ENCODE measurements at places on chromosomes 7 and 10.

- DNase-seq, result peak; percentile 15
Observed at GRCh38 chr10:74827045-74827441, 643 bp downstream of the KAT6B start.

DNA sequence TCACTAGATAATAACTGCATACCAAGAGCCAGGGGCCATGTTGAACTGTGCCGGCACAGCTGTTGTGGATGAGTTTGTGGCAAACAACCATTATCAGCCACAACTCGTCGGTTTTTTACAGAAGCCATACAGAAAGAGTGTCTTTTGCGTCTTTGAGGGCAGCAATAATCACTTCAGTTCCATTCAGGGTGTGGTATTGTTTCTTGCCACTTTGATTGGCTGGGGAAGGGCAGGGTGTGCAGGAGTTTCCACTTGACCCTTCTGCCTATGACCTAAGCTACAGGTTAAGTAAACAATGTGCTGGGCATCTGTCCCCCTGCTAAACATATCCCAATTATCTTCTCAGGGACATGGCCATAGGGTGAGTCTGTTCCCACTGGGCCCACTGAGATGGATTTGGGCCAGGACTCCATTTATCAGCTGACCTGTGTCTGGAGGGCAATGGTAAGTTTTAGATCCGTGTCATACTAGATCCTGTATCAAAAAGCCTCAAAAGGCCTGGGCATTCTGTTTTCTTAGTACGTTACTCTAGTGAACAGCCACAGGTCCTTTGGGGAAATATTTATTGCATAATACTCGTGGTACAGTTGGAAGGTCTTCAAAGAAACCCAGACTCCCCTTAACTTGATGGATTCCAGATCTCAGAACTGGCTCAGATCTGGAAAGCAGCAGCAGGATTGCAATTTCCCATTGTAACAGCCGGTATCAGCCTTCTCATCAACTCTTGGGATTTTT lies 15.9 kb downstream of the ZNF3 start:
- DNase-seq, result peak; percentile 71

- DNase-seq, result no peak
Observed at GRCh38 chr7:36838616-36839225, 114.4 kb upstream of the AOAH start.

DNA sequence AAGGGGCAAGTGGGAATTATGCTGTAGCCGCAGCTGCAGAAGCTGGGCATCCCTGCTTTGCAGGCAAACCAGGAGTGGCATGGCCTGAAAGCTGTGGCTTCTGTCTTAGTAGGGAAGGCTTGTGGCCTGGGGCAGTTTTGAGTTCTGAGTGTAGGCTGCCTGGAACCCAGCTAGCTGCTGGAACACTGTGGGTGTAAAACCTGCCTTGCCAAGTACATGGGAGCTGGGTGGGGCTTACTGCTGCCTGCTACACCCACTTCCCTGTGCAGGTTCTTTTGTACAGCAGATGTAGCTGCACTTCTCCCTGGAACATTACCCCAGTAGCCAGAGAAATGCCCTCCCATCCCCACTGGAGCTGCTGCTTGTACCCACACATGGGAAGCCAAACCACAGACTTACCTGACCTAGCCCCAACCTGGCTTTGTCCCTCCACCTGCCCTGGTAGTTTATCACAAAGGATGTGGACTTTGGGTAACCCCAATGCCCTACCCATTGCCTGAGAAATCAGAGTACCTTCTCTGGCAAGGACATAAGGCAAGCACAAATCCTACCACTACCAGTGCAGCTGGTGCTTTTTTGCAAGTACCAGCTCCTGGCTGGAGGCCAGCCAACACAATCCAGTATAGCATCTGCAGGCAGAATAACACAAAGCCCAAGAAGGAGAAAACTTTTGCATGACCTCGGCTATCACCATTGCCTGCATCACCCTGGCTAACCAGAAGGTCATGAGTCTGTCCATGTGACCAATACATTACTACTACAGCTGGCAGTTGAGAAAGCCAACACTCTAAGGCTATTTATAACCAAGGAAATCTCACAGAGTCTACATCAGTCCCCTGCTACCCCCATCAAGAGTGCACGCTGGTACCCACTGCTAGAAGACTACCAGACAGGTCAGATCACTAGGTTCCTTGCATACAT lies 26.5 kb upstream of the PPP1R3A start:
- no peak for DNase-seq

- DNase-seq, result peak; percentile 69
Observed at GRCh38 chr7:120554960-120555571, 282.1 kb downstream of the KCND2 start.

GRCh38 chr7:22074897-22075296 lies 129.2 kb upstream of the CDCA7L start:
- DNase-seq, result no peak

GRCh38 chr10:19815731-19816410 lies 361 bp upstream of the PLXDC2 start:
- DNase-seq, result peak; percentile 89

DNA sequence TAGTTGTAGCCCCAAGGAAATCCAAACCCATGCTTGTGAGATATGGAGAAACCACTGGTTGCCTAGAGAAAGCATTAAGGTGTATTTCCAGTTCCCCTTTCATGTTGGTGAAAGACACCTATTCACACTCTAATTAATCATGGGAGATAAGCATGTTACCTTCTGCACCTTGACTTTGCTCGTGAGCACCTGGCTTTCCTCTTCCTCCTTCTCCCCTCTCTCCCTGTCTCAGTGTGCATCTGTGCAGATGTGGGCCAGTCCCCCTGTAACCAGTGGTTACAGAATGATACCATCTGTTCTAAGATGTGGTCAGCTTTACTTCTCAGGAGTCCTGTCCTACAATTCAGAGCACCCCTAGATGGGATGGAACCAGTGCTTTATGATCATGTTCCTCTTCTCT lies 160.6 kb downstream of the LCOR start:
- DNase-seq, result no peak

- no peak for DNase-seq
Observed at GRCh38 chr10:47325303-47326291, 3.3 kb downstream of the GDF2 start.

DNA sequence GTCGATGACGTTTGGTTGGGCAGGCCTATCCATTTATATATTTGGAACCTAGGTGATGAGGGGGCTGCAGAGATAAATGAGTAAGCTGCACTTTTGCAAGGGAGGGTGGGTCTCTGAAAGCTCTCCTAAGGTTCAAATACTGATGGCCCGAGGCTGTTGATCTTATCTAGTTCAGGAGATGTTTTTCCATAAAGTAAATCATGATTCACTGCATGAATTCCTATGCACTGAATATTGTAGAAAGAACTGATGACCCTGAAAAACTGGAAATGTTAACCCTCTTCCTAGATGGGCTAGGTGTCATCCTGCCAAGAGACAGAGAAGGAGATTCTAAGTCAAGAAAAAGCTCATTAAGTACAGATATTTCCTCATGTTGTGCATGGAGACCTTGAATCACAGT lies 459.9 kb downstream of the PLXNA4 start:
- no peak for DNase-seq

DNA sequence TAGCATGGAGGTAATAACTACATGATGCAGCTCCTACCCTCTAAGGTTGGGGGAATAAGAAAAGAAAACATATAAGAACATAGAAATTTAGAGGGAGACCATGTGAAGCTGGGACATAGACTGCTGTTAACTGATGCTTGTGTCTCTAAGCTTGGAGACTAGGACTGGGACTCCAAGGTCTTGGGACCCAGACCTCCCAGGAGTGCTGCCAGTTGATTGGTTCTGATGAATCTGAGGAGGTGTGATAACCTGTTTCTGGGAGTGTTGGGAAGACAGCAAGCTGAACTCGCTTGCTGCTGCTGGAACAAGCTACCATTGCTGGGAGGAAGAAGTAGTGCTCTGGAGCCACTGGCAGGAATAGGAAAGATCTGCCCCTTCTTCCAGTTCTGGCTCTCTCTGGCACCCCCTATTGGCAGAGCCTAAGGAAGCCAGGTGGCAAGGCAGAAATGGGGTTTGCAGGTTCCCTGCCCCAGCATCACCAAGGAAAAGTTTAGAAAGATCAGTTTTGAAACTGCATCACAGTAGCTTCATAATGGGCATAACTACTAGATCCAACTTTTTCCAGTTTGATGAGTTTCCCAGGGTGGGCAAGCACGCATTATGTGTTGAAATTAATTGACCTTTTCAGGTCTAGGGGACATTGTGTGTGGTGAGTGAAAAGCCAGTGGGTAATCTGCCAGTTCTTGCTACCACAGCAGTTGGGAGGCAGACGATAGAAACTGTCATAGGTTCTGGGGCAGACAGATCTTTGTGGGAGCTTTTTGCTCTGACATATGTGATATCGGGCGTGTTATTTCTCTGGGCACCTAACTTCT lies 140.7 kb downstream of the SND1 start:
- DNase-seq, result no peak

DNA sequence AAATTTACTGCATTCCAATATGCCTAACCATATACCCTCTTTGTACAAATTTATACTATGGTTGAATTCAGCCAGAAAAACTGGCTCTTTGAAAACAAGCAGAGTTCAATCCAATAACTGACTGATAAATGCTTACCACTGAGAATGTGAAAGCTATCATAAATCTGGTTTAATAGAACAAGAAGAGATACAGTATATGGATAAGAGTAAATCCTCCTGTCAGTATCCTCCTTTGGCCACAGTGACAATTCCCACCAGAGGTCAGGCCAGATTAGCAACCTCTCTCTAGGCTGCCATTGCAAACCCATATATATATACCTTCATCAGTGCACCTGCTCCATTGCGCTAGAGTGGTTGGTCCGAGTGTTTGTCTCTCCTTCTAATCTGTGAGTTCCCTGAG lies 647.2 kb downstream of the GRM8 start:
- no peak for DNase-seq

DNA sequence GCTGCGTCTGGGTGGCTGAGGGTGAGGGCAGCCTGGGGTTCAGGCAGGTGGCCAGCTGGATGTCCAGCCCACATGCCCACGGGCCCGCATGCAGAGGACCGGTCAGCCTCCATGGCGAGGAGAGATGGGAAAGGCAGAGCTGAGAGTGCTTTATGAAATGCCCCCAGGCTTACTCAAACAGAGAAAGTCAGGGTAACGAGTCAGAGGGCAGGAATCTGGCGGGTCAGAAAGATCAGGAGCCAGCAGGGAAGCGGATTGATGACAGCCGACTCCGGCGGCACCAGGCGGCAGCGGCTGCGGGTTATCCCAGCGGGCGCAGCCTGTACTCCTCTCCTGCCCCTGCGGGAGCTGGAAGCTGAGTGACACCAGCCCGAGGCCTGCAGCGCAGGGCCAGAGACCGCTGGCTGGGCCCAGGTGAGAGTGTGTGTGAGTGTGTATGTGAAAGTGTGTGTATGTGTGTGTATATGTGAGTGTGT lies 13.4 kb downstream of the SLC13A4 start:
- peak; percentile 71 for DNase-seq

- DNase-seq, result no peak
Observed at GRCh38 chr10:115163129-115163528, 70.0 kb downstream of the ATRNL1 start.

DNA sequence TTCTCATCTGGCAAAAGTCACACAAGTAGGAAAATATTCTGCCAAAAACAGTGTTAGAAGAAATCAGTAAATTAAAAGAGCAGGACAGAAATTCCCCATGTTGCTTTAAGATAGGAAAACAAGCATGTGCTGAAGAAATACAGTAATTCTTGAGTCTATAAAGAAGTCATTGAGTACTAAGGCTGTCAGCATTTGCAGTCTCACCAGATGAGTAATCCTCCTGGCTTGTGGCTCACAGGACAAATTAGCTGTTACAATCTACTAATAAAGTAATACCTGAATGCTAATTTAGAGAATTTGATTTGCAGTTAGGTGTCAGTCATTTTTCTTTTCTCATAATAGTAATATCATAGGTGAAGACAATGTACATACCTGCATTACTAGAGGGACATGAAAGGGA lies 1158.9 kb upstream of the CELF2 start:
- peak; percentile 37 for DNase-seq

DNA sequence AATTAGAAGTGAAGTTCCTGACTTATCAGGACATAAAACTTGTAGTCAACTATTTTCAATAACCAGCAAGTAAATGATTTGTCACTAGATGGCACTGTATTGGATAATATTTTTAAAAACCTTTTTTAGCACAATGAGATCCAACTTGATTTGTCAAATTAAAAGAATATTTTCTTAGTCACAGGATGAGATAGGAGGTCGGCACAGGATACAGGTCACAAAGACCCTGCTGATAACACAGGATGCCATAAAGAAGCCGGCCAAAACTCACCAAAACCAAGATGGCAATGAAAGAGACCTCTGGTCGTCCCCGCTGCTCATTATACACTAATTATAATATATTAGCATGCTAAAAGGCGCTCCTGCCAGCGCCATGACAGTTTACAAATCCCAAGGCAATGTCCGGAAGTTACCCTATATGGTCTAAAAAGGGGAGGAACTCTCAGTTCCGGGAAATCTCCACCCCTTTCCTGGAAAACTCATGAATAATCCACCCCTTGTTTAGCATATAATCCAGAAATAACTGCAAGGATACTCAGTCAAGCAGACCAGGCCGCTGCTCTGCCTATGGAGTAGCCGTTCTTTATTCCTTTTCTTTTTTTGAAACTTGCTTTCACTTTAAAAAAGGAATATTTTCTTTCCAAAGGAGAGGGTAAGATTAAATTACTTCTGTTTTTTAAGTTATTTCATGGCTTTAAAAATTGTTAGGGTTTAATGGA lies 255.7 kb upstream of the MKLN1 start:
- DNase-seq, result peak; percentile 95

DNA sequence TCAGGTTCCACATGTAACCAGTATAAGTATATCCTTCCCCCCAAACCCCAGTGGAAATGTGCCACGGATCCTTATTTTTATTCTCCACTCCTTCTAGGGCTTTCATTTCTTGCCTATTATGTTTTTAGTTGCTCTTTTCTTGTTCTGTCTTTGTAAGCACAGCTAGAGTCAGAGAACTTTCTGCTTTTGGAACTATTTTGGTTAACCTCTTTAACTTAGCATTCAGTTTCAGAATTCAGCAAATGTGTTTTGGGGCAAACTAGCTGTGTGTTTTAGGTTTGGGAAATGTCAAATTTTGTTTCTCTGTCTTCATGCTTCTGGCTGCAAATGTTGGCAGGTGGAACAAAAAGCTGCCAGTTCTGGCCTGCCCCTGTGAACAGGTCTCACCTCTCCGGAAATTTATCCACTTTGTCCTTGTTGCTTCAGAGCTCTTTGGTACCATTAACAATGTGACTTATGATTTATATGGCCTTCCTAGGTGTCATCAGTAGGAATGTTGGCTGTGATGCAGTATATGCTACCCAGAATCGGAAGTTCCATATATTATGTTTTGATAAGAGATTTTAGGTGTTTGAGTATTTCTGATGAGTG lies 156.1 kb downstream of the ADK start:
- no peak for DNase-seq
